ENCODE measurements at places on chromosomes 12 and 14.

GRCh38 chr12:76402259-76402658, 54.0 kb upstream of the BBS10 start:
- peak; percentile 54 for DNase-seq

DNA sequence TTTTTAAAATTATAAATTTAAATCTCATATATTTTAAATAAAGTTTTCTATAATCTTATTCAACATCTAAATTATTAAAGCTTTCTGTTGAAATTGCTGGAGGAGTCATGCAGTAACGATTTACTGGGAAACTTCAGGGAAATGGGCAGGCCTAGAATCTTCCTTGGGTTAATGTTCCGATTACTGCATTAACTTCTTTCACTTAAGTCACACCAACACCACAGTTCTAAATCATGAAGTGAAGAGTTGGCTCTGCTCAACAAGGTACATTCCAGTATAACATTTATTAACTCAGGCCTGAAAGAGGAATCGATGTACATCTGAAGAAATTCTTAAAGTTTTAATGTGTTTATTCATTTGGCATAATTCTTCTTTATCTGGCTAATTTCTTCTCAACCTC, 244.3 kb downstream of the CCER1 start:
- no peak for DNase-seq

GRCh38 chr14:80636071-80636470, 305.5 kb downstream of the CEP128 start:
- no peak for DNase-seq

DNA sequence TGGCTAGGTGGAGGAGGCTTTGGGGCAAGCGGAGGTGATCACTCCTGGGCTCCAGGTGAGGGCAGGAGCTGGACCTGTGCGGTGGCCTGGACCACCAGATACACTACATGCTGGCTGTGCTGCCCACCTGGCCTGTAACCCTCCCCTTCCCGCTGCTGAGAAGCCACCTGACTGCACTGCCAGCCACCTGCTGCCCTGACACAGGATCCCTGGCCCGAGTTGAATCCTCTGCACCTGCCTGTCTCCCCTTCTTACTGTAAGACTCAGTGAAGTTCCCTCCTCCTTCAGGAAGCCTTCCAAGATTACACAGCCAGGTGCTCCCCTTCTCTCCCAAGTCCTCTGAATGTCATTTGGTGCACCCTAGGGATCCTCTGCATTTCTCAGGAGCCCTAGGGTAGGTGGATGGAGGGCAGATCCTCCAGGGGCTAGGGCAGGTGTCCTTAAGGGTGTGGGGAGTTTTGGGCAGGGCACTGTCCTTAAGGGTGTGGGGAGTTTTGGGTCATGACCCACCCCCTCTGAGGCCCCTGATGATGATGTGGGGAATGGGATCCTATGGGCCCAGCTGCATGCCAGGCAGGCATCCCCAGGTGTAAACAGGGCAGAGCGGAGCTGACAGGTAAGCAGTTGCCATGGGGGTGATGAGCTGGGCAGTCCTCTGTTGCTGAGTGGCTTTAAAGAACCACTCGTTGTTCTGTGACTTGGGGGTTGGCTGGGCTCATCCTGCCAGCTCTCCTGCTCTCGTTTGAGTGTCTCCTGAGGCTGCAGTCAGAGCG, 6.7 kb upstream of the MTA1 start:
- DNase-seq, result no peak

DNA sequence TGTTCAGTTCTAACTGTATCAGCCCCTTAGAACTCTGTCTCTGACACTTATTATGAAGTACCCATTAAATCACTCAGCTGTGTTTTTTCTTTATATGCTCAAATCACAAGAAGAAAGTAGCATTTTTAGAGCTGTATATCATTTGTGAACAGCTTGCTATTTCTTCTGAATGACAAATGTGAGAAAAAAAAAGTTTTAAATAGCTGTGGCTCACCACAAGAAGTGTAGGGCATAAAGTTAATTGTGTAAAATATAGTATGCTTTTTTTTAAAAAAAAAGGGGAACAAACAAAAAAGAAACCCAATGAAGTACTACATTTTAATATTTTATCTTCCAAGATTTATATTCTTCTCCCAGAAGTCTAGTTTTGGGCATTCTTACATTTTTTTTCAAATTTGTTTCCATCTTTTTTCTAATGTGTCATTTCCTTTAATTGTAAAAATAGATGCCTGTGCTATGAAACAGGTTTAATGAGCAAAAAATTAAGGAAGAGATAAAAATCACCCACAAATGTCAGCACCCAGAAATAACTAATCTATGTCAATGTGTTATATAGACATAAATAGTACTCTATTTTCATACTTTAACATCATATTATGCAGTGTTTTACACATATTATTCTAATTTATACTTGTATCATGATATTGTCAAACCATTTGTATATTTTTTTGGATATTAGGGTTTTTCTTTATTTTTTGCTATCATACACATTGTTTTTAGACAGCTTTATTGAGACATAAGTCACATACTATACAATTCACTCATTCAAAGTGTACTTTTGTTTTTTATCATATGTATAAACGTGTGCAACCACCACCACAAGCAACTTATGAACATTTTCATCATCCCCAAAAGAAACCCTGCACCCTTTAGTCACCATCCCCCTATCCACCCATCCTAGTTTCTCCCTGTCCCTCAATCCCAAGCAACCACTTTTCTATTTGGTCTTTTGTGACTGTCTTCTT, 22.4 kb upstream of the LRRK2 start:
- DNase-seq, result no peak

- no peak for DNase-seq
Measured at GRCh38 chr12:110554184-110554583, 28.9 kb downstream of the PPTC7 start.

DNA sequence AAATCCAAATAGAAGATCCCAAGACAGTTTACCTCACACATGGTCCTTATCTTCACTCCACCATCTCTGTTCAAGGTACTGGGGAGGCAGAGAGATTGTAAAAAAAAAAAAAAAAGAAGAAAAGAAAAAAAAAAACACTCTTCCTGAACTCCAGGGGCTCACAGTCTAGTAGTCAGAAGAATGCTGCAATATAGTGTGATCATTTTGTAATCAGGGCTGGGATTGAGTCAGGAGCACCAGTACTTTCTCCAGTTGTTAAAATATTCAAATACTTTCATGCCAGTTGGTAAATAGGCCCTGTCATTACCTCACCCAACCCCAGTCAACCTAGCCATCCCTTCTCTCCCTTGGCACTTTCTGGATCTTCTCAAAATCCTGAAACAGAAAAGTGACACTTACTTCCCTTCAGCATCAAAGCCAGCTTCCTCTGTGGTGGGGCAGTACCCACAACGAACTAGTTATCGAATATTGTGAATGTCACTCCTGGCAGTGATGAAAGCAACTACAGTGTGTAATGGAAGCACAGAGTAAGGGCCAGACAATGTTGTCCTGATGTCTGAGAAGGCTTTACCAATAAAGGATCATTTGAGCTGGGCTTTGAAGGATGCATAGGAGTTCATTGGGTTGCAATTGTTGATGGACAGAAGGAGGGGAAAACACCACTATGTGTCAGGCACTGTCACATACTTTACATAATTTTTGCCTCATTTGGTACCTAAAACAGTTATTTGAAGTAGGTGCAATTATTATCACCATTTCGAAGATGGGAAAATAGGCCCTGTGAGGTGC, 44.3 kb upstream of the HSPB8 start:
- DNase-seq, result no peak

GRCh38 chr14:23160924-23161522, 22.4 kb downstream of the SLC7A8 start:
- DNase-seq, result no peak

DNA sequence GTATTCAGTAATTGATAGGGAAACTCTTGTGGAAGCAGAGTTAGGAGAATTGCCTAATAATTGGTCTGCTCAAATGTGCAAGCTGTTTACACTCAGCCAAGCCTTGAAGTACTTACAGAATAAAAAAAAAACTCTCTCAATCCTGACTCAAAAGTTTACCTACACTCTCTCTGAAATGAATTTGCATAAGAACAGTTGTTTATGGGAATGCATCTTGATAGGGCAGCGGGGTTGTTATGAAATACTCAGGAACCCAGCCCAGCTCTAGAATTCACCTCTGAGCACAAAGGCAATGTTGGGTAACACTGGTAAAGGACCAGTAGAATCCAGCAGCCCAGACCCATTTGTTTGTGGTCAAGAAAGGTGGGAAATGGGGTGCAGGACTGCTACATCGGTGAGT, 267.0 kb downstream of the CPNE8 start:
- DNase-seq, result no peak

DNA sequence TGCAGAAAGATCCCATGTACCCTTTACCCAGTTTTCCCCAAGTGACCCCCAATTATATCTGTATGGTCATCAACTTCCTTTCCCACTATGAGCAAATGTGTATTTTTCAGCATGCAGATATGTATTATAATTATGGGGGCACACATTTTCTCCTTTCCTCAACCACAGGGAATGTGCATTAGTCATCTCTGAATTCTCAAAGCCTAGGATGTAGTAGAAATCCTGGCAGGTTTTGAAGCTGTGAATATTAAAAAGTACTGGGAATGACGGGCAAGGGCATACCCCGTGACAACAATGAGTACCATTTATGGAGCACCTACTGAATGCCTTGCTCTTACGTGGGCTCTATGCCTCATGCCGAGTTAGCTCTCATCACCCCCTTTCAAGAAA, 71.5 kb downstream of the VWF start:
- no peak for DNase-seq

DNA sequence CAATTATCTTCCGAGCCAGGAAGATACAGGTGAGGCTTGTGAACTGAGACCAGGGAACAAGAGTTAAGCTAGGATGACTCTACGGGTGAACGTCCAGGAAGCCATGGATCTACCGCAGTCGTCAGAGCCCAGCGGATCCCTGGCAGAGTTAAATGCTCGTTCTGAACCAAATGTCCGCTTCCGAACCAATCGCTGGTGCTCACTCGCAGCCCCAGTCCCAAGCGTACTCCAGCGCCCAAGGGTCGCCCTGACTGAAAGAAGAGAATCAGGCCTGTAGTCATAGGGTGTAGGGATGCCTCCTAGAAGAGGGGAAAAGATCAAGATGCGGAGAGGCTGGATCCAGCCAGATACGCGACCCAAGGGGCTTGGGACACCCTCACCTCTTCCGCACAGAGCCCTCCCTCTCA, 283 bp downstream of the VIPAS39 start:
- no peak for DNase-seq

DNA sequence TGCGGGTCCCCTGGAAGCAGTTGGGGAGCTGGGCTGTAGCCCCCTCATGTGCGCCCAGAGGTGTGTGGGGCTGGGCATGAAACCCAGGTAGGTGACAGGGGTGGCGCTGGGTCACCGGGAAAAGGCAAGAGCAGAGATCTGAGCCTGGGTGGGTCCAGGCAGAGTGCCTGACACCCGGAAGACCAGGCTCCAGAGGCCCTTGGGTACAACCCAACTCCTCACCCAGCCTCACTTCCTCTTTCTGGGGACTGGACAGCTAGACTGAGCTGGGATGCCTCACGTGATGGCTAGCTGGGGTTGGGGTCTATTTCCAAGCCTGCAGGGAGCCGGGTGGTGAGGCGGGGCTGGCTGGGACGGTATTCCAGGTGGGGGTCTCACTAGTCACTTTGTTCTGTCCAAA, 16.3 kb upstream of the CYP46A1 start:
- no peak for DNase-seq

DNA sequence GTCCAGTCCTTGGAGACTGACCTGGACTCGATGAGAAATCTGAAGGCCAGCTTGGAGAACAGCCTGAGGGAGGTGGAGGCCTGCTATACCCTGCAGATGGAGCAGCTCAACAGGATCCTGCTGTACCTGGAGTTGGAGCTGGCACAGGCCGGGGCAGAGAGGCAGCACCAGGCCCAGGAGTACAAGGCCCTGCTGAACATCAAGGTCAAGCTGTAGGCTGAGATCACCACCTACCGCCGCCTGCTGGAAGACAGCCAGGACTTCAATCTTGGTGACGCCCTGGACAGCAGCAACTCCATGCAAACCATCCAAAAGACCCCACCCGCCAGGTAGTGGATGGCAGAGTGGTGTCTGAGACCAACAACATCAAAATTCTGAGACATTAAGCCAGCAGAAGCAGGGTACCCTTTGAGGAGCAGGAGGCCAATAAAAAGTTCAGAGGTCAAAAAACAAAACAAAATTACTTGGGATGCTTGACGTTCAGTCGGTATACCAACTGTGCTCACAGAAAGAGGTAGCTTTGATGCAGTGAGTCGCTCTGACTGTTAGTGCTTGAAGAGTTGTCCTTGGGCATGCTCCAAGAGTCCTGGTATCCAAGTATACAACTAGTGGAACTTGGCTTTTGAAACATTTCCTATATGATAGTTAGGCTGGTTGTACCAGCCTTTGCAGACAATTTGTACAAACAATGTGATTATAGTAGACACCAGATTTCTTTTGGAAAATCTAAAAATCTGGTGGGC, 4.8 kb downstream of the MED6 start:
- DNase-seq, result no peak

- no peak for DNase-seq
Measured at GRCh38 chr12:95522692-95523091, 28.6 kb downstream of the USP44 start.

DNA sequence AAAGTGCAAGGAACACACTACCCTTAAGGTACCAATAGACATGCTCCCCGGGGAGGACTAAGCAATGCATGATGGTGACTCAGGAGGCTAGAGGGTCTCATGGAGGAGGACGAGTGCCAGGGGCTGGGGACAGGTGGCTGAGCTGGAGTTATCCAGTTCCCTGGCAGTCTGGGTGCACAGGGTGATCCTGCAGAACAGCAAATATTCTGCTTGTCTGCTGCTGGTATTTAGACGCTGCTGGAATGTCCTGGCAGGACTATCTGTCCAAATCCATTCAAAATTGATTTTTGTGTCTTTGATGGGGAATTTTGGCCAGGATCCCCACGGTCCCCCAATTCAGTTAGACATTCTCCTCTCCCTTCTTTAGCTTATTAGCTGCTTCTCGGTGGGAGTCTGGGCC, 138.7 kb downstream of the C12orf75 start:
- DNase-seq, result no peak

- no peak for DNase-seq
Measured at GRCh38 chr12:29589286-29589820, 91.9 kb upstream of the OVCH1 start.

GRCh38 chr14:38544776-38545175, 288.9 kb upstream of the CLEC14A start:
- no peak for DNase-seq

- peak; percentile 23 for DNase-seq
Measured at GRCh38 chr12:65962921-65963861, 138.9 kb downstream of the HMGA2 start.

GRCh38 chr14:96635850-96636249, 133.7 kb downstream of the PAPOLA start:
- DNase-seq, result no peak
